ENCODE measurements at places on chromosomes 4 and X.

GRCh38 chrX:152642931-152643564, 5.4 kb downstream of the GABRQ start:
- no peak for DNase-seq

DNA sequence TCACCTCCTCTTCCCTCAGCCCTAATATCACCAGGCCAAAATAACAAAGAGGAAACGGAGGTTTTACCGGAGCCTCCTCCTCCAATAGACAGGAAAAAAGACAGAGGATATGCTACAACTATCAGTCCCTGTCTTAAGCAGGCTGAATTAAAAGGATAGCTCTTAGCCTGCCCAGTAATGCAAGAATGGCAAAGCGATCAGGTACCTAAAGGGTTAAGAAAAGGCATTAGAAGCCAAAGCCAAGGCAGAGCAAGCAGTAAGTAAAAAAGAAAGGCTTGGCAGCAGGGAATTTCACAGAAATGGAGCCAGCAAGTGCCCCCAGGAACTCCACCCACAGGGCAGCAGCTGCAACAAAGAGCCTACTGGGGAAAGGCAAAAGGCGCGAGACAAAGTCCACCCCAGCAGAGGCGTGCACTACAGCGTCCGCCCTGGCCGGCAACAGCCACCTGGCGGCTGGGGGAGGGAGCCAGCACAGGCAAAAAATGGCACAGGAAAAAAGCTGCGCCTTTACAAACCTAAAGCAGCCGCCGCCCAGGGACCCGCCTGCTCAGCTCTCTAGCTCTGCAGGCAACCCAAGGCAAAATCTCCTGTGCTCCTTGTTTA, 220.6 kb upstream of the ZC4H2 start:
- DNase-seq: no peak

- DNase-seq: no peak
Measured at GRCh38 chr4:22988526-22988925, 295.8 kb downstream of the GBA3 start.

- peak; percentile 49 for DNase-seq
Measured at GRCh38 chr4:165207431-165208220, at the start of gene KLHL2. Gene KLHL2, plus strand, starts transcription at chr4:165207561. Its CDS starts 316 bp downstream, at chr4:165207877.

DNA sequence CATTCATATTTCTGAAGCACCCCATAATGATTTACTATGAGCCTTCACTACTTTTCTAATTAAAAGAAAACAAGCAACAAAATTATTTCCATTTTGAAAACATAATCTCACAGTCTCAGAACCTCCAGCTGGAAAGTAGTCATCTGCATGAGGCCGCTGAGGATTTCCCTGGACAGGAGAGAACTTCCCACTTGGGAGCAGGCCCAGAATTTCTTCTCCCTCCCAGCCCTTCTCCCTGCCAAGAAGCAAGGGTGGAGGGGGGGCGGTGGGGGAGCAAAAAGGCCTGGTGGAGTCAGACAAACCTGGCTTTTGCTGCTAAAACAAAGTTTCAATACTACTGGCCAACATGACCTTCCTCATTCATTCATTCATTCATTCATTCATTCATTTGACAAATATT, 167.3 kb downstream of the PJA1 start:
- no peak for DNase-seq

- DNase-seq: no peak
Measured at GRCh38 chrX:124679199-124679598, 332.8 kb downstream of the SH2D1A start.
